ENCODE measurements at places on chromosomes 13 and 19.
A peak's percentile ranks its signal among the peaks of the same experiment; 100 is the strongest.

GRCh38 chr13:40503966-40504591 is 162.4 kb downstream of the FOXO1 start:
- no peak overlapping the region for H3K4me3 ChIP-seq
- H3K27me3 ChIP-seq = no peaks in the 10 kb centered on the region
- H3K36me3 ChIP-seq = no peaks in the 10 kb centered on the region
- no peak overlapping the region for H3K27ac ChIP-seq

GRCh38 chr19:46954993-46955812 is 64.4 kb upstream of the NPAS1 start:
- H3K36me3 ChIP-seq = no peaks in the 10 kb centered on the region
- no peak overlapping the region for H3K4me3 ChIP-seq
- DNase-seq = no peak
- H3K27ac ChIP-seq = peak overlapping the region; percentile 58

DNA sequence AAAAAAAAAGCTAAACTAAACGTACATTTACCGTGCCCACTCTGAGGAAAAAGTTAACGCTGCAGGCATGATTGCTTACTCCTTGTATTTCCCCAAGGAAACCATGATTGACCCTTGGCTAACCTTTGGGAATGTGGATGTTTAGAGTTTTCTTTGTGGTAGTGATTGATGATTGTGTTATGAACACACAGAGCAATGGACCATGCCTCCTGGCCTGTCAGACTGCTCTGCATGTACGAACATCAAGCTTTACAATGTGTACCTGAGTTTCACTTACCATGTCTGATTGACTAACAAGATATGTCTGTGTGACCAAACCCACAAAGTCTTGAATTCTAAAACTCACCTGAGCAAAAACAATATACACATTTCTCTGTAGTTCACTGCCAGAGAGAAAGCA is 35.1 kb downstream of the MYCBP2 start:
- no peaks in the 10 kb centered on the region for H3K4me1 ChIP-seq
- no peak overlapping the region for H3K27ac ChIP-seq
- no peak for DNase-seq
- H3K27me3 ChIP-seq = no peaks in the 10 kb centered on the region

DNA sequence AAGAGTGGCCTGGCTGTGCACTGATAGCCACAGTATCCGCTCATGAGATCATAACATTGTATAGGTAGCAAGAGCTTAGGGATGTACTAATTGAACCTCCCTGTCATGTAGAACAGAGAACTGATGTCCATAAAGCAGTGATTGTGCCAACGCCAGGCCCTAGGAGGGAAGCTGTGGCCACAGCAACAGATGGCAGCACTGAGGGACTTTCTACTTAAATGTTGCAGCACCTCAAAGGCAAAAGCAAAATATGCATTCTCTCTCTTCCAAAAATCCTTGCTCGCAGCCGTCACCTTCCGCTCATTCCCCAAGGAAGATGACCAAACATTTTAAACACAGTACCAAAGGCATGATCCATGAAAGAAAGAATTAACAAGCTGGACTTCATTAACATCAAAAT is 32.3 kb downstream of the COL4A1 start:
- H3K36me3 ChIP-seq = no peaks in the 10 kb centered on the region
- H3K4me1 ChIP-seq = no peaks in the 10 kb centered on the region
- no peaks in the 10 kb centered on the region for H3K27me3 ChIP-seq
- H3K27ac ChIP-seq = no peak overlapping the region
- DNase-seq = no peak

GRCh38 chr19:40150170-40150569 is 41.1 kb upstream of the MAP3K10 start:
- no peak for DNase-seq
- no peaks in the 10 kb centered on the region for H3K4me1 ChIP-seq
- no peaks in the 10 kb centered on the region for H3K27me3 ChIP-seq
- H3K36me3 ChIP-seq = no peaks in the 10 kb centered on the region
- H3K27ac ChIP-seq = no peak overlapping the region

- no peaks in the 10 kb centered on the region for H3K27me3 ChIP-seq
- H3K27ac ChIP-seq = peak overlapping the region; percentile 40
- DNase-seq = no peak
- no peaks in the 10 kb centered on the region for H3K4me1 ChIP-seq
Observed at GRCh38 chr13:73702419-73703071, 431.7 kb downstream of the KLF12 start.

GRCh38 chr13:109783447-109783814 is 3.0 kb downstream of the IRS2 start:
- peak overlapping the region; percentile 88 for H3K4me3 ChIP-seq
- H3K27ac ChIP-seq = no peak overlapping the region
- H3K4me1 ChIP-seq = peaks cover 53% of the 10 kb centered on the region
- peak; percentile 85 for DNase-seq
- H3K27me3 ChIP-seq = no peaks in the 10 kb centered on the region

- H3K27ac ChIP-seq = peak overlapping the region; percentile 90
- H3K4me1 ChIP-seq = peaks cover 12% of the 10 kb centered on the region
- peak overlapping the region; percentile 73 for H3K4me3 ChIP-seq
- H3K27me3 ChIP-seq = no peaks in the 10 kb centered on the region
- DNase-seq = no peak
Observed at GRCh38 chr19:21850656-21851255, 14.8 kb upstream of the ZNF43 start.

- peaks cover 4% of the 10 kb centered on the region for H3K36me3 ChIP-seq
- H3K27me3 ChIP-seq = no peaks in the 10 kb centered on the region
- H3K27ac ChIP-seq = no peak overlapping the region
- no peak for DNase-seq
- H3K4me1 ChIP-seq = peaks cover 6% of the 10 kb centered on the region
Observed at GRCh38 chr13:99263126-99263785, 5.1 kb upstream of the GPR18 start.

- H3K4me3 ChIP-seq = no peak overlapping the region
- H3K36me3 ChIP-seq = no peaks in the 10 kb centered on the region
- no peak overlapping the region for H3K27ac ChIP-seq
- DNase-seq = no peak
- H3K4me1 ChIP-seq = no peaks in the 10 kb centered on the region
- H3K27me3 ChIP-seq = no peaks in the 10 kb centered on the region
Observed at GRCh38 chr19:19101540-19101939, 36.7 kb downstream of the TMEM161A start.

DNA sequence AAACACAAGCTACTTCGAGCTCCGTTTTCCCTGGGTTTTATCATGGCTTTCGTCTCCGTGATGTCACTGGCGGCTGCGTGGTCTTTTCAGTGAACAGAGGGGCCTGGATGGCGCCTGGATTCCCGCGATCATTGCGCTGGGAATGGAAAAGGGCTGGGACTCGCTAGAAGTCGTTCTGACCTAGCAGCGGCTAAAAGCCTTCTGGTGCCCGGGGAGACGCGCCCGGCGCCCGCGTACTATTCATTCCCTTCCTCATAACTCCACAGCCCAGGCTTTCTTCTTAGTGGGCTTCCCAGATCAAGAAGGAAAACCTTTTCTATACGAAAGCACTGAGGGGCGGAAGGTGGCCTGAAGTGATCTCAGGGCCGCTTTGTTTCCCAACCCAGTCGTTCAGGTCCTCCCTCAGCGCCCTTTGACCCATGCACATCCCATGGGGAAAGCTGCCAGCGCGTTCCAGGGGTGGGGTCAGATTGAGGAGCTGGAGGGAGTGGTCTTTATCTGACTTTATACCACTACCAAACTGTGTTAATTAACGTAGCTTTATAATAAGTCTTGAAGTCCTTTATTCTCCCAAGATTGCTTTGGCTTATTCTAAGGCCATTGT is 96.6 kb downstream of the ELF1 start:
- H3K27ac ChIP-seq = no peak overlapping the region
- no peak overlapping the region for H3K4me3 ChIP-seq
- no peaks in the 10 kb centered on the region for H3K36me3 ChIP-seq
- H3K27me3 ChIP-seq = no peaks in the 10 kb centered on the region
- peak; percentile 80 for DNase-seq

- no peaks in the 10 kb centered on the region for H3K4me1 ChIP-seq
- no peaks in the 10 kb centered on the region for H3K36me3 ChIP-seq
- H3K27me3 ChIP-seq = no peaks in the 10 kb centered on the region
Observed at GRCh38 chr19:33551676-33552075, 30.1 kb upstream of the PEPD start.

GRCh38 chr19:2524840-2525723 is 49.2 kb downstream of the GADD45B start:
- no peak for DNase-seq
- H3K4me3 ChIP-seq = no peak overlapping the region
- H3K27me3 ChIP-seq = no peaks in the 10 kb centered on the region
- H3K27ac ChIP-seq = no peak overlapping the region
- no peaks in the 10 kb centered on the region for H3K36me3 ChIP-seq

DNA sequence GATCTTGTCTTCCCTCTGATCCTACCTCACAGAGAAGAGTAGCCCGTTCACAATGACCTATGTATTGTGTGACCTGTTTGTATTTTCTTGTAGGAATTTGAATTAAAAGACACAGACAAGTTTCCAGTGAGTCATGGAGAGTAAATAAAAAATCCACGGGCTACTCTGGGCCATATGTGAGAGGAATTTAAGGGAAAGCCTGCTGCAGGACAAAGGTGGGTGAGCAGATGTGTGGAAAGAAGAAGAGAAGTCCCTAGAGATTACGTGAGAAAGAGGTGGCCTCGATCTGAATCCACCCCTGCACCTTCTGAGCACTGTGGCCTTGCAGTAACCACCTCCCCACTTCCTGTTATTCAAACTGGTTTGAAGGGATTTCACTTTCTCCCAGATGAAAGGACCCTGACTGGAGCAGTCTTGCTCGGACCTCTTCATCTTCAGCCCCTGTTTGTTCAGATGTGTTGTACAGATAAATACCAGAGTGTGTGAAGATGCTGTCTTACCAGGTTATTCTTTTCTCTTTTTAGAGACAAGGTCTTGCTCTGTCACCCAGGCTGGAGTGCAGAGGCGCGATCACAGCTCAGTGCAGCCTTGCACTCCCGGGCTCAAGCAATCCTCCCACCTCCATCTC is 205.4 kb downstream of the PDS5B start:
- no peak for DNase-seq
- no peaks in the 10 kb centered on the region for H3K27me3 ChIP-seq
- H3K4me3 ChIP-seq = no peak overlapping the region
- H3K36me3 ChIP-seq = no peaks in the 10 kb centered on the region
- H3K4me1 ChIP-seq = no peaks in the 10 kb centered on the region

GRCh38 chr19:28396287-28396831 is 816.6 kb downstream of the UQCRFS1 start:
- no peaks in the 10 kb centered on the region for H3K36me3 ChIP-seq
- H3K27ac ChIP-seq = no peak overlapping the region
- H3K4me3 ChIP-seq = no peak overlapping the region
- DNase-seq = no peak
- no peaks in the 10 kb centered on the region for H3K27me3 ChIP-seq
- no peaks in the 10 kb centered on the region for H3K4me1 ChIP-seq

- H3K4me1 ChIP-seq = peaks cover 45% of the 10 kb centered on the region
- no peak for DNase-seq
- peak overlapping the region; percentile 99 for H3K27ac ChIP-seq
- peak overlapping the region; percentile 95 for H3K4me3 ChIP-seq
Observed at GRCh38 chr13:48233889-48234488, 983 bp downstream of the ITM2B start.

- no peak for DNase-seq
- H3K4me1 ChIP-seq = peaks cover 23% of the 10 kb centered on the region
- H3K36me3 ChIP-seq = peaks cover 42% of the 10 kb centered on the region
- no peaks in the 10 kb centered on the region for H3K27me3 ChIP-seq
- H3K4me3 ChIP-seq = no peak overlapping the region
- peak overlapping the region; percentile 58 for H3K27ac ChIP-seq
Observed at GRCh38 chr19:7988307-7988706, 17.1 kb downstream of the ELAVL1 start.

- no peaks in the 10 kb centered on the region for H3K36me3 ChIP-seq
- H3K27me3 ChIP-seq = no peaks in the 10 kb centered on the region
- H3K4me1 ChIP-seq = peaks cover 4% of the 10 kb centered on the region
- H3K4me3 ChIP-seq = no peak overlapping the region
- no peak for DNase-seq
Observed at GRCh38 chr13:30121666-30122065, 185.7 kb downstream of the KATNAL1 start.

DNA sequence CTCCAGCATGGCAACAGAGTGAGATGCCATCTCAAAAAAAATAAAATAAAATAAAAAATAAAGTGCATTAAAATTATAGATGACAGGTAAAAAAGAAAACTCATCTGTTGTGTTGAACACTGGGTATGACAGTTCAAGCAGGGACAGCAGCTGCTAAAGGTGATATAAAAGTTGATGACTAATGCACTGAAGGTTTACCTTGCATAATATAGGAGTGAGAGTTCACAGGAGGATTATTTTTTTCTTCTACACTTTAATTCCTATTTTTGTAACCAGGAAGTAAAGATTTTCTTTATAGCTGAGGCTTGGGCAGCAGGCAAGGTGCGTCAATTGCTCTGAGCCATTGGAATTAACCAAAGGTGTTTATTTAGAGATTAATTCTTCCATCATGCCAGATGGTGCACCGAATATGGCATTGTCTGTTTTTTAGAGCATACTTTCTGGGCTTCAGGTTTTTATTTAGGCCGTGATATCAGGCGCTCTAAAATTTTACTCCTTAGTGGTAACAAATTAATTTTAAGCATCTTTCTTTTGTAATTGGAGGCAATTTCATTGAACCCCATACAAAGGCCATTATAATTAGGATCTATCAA is 337.0 kb upstream of the SLC10A2 start:
- DNase-seq = no peak
- no peak overlapping the region for H3K4me3 ChIP-seq
- H3K4me1 ChIP-seq = no peaks in the 10 kb centered on the region
- no peaks in the 10 kb centered on the region for H3K36me3 ChIP-seq
- H3K27me3 ChIP-seq = no peaks in the 10 kb centered on the region

- H3K4me1 ChIP-seq = peaks cover 6% of the 10 kb centered on the region
- H3K36me3 ChIP-seq = peaks cover 14% of the 10 kb centered on the region
- H3K27ac ChIP-seq = no peak overlapping the region
- no peak overlapping the region for H3K4me3 ChIP-seq
Observed at GRCh38 chr19:43555185-43555770, 20.0 kb downstream of the XRCC1 start.

DNA sequence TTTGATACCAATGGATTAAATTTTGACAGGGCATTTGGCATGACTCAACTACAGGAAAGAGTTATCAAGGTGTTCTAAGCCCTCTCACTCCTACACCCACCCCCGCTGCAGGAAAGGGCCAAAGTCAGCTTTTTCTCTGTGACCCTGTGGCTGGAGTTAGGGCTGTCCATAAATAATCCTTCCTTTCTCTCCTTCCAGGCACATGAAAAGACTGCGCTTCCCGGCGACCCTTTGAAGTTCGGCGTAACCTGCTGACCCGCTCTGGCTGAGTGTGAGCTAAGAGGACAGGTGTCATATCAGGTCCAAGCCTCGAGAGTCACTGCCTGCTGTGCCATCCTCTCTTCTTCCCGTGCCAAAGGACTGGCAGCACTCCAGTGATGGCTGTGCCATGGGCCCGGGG is 25.6 kb downstream of the ZNF114 start:
- H3K27me3 ChIP-seq = no peaks in the 10 kb centered on the region
- DNase-seq = no peak
- H3K36me3 ChIP-seq = no peaks in the 10 kb centered on the region
- H3K4me1 ChIP-seq = peaks cover 10% of the 10 kb centered on the region
- no peak overlapping the region for H3K27ac ChIP-seq

Measured in upper lobe of left lung (tissue), 6 donors.